Stimulated activated CD8-positive, alpha-beta memory T cell treated with anti-CD3 and anti-CD28 coated beads, Interleukin-15, amount 100 ng/mL, for 4 hours (primary cell): ENCODE measurements at places on chromosomes 3 and 15.

DNA sequence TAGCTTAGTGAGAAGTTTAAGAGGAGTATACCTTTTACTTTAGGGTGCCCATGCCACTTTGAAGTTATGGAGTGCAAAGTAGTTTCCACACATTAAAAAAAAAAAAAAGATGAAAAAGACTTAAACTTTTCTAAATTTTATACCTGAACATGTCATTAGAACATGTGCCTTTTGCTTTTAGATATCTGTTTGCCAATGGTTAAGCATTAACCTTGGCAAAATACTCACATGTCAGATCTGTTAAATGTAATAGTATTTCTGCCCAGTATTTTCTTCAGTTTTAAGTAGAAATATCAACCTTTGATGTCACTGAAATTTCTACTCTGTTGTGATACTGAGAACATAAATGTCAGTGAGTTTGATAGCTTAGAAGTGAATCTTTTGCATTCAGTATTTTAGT lies 12.2 kb downstream of the ZFAND6 start:
- DNase-seq, result no peak

DNA sequence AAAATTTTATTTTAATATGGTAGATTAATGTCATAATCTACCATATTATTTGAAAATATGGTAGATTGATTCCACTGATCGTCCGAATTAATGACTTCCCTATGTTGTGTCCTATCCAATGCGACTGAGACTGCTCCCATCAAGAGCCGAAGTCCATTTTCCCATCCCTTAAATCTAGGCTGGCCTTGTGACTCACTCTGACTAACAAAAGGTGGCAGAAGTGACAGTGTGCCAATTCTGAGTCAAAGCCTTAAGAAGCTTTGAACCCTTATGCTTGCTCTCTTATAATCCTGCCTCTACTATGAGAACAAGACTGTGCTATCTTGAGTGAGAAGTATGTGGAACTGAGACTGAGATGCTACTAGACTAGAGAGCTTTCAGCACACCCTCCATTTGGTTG lies 387.2 kb downstream of the ROBO1 start:
- DNase-seq, result no peak

DNA sequence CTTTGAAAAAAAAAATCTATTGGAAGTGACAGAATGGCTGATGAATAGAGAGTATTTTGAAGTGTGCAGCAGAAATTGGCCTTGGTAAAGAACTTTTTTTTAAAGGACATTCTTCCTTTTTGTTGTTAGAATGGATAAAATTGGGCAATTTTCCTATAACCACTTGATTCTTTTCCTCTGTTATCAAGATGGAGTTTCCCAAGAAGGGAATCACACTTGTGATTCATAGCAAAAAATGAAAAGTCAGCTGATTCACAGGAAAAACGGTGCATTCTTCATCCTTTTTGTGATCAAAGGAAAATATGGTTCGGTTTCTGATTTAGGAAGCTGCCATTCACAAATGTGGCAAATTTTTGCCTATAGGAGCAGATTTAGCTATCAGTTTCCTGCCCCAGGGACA lies 486.8 kb downstream of the GBE1 start:
- no peak for DNase-seq

GRCh38 chr3:194125442-194125841 lies 10.5 kb upstream of the HES1 start:
- DNase-seq, result no peak

GRCh38 chr3:63993653-63994079 lies 29.6 kb downstream of the PSMD6 start:
- no peak for DNase-seq

- no peak for DNase-seq
Measured at GRCh38 chr15:71275098-71275497, 159.8 kb downstream of the THSD4 start.

DNA sequence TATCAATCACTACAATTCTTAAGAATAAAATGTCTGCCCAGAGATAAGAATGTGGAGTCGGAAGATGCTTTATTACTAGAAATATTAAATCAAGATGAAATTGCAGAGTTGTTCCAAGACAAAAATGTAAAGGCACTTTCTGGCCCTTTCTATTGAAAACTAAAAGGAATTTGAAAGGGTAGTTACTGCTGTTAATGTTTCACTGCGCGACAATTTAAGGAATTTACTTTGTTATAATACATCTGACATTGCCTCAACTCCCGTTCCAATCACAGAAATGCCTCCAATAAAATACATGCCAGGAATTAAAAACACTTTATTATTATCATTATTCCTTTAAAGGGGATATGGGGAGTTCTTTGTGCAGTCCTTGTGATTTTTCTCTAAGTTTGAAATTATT lies 26.4 kb downstream of the RSL24D1 start:
- no peak for DNase-seq

- DNase-seq, result no peak
Measured at GRCh38 chr3:98361289-98361688, 7.6 kb downstream of the OR5K4 start.

DNA sequence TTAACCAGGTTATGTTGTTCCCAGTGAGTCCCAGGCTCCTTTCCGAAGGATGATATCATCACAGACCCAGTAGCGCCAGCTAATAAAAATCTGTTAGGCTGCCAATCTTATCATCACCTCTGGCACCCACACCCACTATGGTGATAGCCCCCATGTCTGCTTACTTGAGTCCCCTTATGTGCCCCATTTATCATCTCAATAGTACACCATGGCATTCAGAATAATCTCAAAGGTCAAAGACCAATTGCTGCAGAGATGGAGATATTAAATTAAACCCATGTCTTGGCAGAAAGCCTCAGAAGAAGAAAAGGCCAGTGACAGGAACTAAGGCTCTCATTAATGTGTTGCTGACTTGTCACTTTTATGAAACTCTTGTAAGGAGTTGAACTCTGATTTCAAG lies 32.8 kb downstream of the CPNE4 start:
- DNase-seq, result no peak

DNA sequence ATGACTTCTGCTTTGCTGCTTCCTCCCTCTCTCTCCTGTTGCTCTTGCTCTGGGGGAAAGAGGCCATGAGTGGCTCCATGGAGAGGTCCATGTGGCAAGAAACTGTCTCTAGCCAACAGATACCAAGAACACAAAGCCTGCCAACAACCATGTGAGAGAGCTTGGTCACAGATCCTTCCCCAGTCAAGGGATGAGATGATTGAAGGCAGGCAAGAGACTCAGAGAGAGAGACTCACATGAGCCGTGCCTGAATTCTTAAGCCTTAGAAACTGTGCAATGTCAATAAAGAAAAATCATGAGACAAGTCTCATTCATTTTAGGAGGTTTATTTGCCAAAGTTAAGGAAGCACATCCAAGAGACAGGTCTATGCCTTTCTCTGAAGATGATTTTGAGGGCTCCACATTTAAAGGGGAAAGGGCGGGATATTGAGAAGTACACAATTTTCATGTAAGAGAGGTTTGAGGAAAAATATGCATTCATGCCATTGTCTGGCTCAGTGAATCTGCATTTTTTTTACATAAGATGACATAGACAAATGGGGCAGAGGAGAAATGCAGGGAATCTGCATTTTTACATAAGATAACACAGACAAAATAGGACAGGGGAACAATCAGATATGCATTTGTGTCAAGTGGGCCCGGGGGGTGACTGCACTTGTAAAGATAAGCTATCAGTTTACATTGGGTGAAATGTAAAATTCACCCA lies 59.5 kb upstream of the SUCLG2 start:
- no peak for DNase-seq

DNA sequence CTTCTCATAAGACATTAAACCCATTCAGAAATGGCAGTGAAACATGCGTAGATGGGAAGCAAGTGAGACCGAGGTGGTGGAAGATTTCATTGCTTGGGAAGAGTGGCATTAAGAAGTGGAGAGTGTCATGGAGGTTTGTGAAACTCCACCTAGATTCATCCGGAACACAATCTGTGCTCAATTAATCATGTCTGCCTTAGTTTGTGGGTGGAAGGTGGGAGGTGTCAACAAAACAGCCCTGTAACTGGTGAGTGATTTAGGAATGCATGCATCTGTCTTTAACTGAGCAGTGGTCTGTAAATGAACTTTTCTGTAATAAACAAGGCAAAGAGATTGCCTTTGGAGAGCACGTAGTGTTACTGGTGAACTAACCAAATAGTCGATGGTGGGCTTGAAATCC lies 113.7 kb downstream of the WNT5A start:
- DNase-seq, result no peak

- no peak for DNase-seq
Measured at GRCh38 chr3:130857336-130858026, 36.4 kb upstream of the ATP2C1 start.

GRCh38 chr15:78317145-78317836 lies 17.9 kb upstream of the SKIC8 start:
- DNase-seq, result no peak

- DNase-seq, result no peak
Measured at GRCh38 chr3:16255726-16256125, 9.0 kb downstream of the DPH3 start.

DNA sequence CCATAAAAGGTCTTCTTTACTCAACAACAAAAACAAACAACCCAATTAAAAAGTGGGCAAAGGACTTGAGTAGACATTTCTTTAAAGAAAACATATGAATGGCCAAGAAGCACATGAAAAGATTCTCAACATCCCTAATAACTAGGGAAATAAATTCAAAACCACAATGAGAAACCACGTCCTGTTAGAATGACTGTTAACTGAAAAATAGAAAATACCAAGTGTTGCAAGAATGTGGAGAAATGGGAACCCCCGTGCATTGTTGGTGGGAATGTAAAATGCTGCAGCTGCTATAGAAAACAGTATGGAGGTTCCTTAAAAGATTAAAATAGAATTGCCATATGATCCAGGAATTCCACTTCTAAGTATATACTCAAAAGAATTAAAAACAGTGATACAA lies 34.8 kb downstream of the NMNAT3 start:
- no peak for DNase-seq

DNA sequence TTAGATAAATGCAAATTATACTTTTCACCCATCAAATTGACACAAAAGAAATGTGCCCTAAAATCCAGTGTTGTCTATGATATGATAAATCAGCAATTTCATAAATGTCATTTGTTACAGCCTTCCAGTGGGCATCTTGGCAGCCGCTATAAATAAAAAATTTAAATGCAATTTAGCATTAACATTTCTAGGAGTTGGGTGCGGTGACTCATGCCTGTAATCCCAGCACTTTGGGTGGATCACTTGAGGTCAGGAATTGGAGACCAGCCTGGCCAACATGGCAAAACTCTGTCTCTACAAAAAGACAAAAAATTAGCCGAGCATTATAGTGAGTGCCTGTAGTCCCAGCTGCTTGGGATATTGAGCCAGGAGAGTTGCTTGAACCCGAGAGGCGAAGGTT lies 65.9 kb upstream of the POMGNT2 start:
- DNase-seq, result no peak

DNA sequence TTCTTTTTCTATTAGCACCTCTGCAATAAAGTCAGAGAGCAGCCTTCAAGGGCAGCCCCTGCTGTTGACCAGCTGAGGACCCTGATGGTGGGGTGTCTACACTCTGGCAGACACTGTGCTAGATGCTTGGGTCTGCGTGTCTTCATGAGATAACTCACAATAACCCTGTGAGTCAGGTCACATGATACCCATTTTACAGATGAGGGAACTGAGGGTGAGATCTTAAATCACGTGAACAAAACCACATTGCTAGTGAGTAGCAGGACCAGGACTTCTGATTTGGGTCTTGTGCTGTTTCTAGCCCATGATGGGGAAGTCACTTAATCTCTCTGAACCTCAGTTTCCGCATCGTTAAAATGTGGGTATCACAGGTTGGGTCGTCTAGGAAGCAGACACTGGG lies 118.5 kb upstream of the LIPC start:
- DNase-seq, result no peak

DNA sequence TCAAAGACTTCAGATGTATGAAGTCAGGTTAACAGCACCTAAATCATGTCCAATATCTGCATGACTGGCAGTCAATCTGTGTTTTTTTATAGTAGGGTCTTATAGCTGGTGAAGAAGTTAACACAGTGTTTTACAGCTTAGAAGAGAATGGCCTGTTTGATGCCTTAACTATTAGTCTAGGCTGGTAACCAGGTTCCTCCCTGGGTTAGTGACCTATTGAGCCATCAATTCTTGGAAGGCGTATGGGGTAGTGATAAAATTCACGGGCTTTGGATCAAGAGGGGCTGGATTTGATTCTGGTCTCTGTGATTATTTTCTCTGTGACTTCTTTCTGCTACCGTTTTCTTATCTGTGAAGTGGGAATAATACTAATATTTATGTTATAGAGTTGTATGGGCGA lies 16.0 kb upstream of the TNFSF10 start:
- DNase-seq, result no peak

GRCh38 chr15:84111575-84111974 lies 124.0 kb upstream of the GOLGA6L4 start:
- no peak for DNase-seq

GRCh38 chr15:101050623-101051290 lies 131.6 kb downstream of the LRRK1 start:
- DNase-seq, result no peak

DNA sequence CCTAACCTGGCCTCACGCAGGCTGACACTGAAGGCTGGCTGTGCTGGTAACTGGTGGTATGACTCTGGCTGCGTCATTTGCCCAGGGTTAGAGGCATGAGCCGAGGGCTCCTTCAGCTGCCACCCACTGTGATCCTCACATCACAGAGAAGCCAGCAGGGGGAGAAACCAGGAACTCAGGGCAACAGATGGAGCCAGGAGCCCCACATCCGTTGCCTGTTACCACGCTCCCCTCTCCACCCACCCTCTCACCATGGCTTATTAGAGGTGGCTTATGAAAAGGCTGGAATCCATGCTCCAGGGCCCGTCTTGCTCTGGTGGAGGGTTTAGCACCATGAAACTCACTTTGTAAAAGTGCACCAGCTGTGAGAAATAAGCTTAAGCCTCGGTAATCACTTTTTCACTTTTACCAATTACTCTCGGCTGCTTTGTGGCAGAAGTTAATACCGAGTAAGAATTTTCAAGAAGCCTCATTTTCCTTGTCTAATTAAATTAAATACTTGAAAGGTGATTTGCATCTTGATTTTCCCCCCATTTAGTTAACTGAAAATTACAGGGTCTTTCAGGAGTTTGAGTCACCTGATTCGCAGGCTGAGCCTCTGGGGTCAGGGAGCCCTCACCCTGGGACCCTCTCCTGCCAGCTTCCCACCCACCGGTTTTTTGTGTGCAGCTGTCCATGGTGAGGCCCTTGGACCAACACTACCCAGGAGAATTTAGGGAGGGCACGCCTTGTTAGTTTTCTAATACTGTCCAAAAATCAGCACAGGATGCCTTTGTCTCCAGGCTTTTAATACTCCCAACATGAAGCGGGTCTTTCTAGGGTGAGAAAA lies 60.9 kb downstream of the ASB7 start:
- no peak for DNase-seq
